Effector memory CD8-positive, alpha-beta T cell (primary cell): ENCODE measurements at places on chromosomes 11 and 22.

GRCh38 chr22:39463931-39464390 lies 7.1 kb downstream of the MGAT3 start:
- no peak for DNase-seq

- no peak for DNase-seq
Measured at GRCh38 chr11:47236482-47236881, 12.1 kb downstream of the ACP2 start.

- DNase-seq: no peak
Measured at GRCh38 chr11:94477624-94478023, 16.0 kb downstream of the MRE11 start.

GRCh38 chr22:48182846-48183805 lies 1420.7 kb downstream of the TBC1D22A start:
- no peak for DNase-seq

DNA sequence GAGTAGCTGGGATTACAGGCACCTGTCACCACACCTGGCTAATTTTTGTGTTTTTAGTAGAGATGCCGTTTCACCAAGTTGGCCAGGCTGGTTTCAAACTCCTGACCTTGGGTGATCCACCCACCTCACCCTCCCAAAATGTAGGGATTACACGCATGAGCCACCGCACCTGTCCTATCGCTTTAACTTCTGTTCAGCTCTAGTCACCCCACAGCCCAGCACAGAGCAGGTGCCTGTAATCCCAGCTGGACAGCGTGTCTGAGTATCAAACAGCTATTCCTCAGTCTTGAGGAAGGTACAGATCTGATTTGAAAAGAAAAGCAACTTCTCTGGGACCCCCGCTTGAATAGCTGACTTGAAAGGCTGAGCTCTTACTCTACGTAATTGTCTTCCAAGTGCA lies 149.1 kb downstream of the CTTN start:
- no peak for DNase-seq

DNA sequence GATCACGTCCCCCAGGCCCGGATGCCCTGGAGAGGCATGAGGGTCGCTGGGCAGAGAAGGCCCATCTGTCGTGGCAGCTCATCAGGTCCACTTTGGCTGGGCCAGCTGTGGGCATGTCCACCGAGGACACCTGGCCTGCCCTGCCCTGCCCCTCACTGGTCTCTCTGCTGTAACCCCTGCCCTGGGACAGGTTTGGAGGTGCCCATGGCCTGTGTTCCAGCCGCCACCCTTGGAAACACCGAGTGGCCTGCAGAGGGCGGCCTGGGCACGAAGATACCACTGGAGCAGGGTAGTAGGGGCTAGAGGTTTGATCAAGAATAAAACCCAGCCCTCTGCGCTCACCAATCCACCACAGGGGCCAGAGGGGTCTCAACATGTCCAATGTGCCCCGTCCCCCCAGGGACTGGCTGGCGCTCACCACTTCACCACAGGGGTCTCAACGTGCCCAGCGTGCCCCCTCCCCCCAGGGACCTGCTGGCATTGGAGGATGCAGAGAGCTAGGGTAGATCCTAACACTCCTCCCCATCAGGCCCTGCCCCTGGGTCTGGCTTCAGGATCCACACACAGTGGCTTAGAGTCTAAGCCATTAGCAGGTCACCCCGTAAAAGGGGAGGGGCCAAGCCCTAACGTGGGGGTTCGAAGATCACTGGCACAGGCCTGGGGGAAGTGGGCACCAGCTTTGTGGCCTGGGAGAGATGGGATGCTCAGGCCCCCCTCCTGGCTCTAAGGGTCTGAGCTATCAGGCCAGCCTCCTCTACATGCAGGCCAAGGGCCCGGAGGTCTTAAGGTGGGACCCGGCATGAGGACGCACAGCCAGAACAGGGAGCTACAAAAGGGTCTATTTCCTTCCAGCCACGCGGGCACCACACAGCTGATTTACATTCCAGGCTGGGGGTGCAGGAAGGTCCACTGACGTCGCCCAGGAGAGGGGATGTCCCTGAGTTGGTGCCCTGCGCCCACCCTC lies 1.3 kb upstream of the HDAC10 start:
- peak; percentile 68 for DNase-seq

GRCh38 chr11:10412266-10412665 lies 42.8 kb upstream of the AMPD3 start:
- DNase-seq: no peak

- DNase-seq: no peak
Measured at GRCh38 chr22:25025491-25026400, 73.2 kb downstream of the KIAA1671 start.

DNA sequence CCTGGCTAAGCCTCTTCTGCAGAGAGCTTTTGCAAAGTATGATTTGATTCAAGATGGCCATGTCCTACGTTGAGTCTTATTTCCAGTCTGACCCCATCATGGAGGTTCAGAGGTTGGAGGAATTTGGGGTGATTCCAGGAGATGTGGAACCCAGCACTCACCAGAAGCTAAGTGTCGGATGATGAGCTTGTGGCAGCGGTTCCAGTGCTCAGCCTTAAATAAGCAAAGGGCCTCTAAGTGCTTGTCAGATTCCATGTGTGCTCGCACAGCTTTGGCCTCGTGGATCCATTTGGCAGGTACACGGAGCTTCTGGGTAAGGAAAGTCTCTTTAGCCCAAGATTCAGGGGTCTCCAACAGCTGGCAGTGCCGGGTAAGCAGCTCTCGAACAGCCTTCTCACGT lies 11.9 kb upstream of the CHRNA10 start:
- DNase-seq: no peak

- no peak for DNase-seq
Measured at GRCh38 chr11:92796744-92797143, 172.7 kb upstream of the MTNR1B start.

- DNase-seq: no peak
Measured at GRCh38 chr11:94926271-94926625, 47.1 kb downstream of the CWC15 start.

- no peak for DNase-seq
Measured at GRCh38 chr11:99015634-99016454, 4.9 kb upstream of the CNTN5 start.

DNA sequence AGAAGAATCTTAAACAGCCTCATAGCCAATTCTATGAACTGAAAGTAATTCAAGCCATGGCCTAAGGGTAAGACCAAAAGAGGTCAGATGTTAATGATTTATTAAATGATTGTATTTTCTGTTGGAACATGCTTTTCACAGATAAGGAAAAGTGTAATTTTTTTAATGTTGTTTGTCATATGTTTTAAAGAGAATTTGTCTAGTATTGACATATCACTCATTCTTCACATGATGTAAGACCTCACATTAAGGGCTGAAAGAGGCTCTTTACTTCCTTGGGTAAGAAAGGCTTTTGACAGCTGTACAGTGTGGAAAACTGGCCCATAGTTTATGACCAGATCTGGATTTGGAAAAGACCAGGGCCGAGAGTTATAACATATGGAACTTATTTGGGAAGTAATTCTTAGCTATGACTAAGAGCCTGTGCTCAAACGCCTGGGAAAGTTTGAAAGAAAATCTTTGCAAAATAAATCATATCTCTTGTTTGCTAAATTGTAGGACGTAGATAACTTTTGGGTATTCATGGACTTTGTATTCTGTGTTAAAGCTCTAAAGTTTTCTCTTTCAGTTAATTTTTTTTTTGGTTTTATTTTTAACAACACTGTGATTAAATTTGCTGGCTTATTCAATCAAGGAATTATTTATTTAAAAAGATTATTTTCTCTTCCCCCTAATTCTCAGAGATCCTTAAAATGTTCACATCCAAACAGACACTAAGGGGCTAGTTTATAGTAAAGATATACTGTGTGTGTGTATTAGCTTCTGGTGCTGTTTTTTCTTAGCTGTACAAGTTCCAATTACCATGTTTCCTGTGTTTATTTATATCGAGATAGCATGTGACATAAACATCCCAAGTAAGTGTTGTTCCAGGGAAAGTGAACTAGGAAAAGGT lies 162.2 kb downstream of the ARHGAP42 start:
- no peak for DNase-seq

- no peak for DNase-seq
Measured at GRCh38 chr22:23230348-23231068, 50.2 kb downstream of the BCR start.

DNA sequence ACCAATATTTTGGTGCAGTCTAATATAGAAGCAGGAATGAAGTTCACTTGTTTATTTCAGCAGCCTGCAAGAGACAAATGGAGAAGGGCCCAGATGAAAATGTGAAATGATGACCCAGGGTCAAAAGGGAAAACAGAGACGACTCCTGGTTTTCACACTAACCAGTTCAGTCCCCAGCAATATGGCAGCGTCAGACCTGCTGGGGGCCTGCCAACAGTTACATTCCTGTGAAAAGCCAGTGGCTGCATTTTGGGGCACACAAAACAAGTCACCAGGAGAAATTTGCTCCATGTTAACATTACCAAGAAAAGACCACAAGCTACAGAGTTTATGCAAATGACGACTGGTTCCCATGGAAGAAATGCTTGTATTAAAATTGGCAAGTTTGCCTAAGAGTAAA lies 80.2 kb downstream of the CCDC34 start:
- no peak for DNase-seq

DNA sequence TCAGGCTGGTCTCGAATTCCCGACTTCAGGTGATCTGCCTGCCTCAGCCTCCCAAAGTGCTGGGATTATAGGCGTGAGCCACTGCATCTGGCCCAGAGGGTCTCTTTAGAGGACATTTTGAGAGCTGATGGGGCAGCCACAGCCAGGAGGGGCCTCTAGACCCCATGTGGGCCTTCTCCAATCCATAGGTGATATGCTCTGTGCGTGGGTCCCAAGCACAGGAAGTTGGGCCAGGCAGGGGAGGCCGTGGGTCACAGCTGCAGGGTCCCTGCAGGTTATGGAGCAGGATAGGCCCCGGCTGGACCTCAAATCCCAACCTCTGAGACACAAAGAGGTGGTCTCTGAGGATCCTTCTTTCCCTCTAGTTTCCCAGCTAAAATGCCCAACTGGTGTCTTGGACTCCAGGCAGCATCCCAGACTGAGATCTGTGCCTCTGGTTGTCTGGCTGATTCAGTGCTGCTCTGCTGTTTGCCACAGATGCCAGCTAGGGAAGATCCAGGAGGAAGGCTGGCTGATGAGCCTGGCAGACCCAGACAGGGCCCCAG lies 1.5 kb downstream of the LRRC75B start:
- DNase-seq: no peak

- peak; percentile 48 for DNase-seq
Measured at GRCh38 chr11:123580557-123581275, 73.7 kb downstream of the SCN3B start.

DNA sequence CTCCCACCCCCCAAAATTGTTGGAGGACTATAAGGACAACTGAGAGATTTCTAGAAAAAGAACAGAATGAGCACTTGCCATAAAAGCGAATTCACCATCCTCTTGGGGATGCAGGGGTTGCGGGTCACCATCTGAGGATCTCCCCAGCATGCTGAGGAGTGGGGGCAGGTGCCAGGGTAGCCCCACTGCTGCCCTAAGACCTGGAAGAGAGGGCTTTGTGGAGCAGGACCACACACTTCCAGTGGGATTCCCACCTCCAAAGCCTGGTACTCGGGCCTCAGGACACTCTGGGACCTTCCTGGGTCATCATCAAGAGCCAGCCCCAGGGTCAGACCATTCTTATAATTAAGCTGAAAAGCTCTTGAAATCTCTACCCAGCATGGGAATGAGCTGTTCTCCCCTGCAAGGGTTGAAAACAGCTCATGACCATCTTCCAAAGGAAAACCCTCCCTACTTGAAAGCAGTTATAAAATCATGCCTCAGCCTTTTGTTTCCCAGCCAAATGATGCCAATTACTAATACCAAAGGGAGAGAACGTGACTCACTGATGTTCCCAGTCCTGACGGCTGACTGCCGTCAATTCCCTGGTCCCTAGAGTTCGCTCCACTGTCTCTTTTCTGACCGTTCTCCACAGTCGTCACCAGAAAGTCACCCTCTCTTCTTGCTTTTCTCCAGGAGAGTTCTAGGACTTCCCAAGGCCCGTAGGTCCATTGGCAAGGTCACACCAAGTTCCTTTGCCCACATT lies 76.8 kb upstream of the CREB3L1 start:
- no peak for DNase-seq

DNA sequence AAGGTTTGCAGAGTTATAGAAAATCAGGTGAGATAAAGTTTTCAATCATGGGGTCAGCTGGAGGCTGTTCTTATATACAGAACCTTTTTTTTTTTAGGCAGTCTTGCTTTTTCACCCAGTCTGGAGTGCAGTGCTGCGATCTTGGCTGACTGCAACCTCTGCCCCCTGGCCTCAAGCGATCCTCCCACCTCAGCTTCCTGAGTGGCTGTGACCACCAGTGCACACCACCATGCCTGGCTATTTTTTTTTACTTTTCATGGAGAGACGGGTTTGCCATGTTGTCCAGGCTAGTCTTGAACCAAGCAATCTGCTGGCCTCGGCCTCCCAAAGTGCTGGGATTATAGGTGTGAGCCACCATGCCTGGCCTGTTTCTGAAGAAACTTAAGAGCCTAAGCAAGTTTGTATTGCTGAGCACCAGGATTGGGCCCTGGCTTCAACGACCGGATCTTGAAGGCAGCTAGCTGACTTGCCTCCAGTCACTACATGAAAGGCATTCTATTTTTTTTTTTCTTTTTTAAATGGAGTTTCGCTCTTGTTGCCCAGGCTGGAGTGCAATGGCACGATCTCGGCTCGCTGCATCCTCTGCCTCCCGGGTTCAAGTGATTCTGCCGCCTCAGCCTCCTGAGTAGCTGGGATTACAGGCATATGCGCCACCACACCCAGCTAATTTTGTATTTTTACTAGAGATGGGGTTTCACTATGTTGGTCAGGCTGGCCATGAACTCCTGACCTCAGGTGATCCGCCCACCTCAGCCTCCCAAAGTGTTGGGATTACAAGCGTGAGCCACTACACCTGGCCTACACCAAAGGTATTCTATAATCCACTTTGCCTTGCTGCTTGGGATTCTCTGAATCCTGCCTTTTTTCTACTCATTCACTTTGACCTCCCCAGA lies 7.6 kb downstream of the XBP1 start:
- no peak for DNase-seq

DNA sequence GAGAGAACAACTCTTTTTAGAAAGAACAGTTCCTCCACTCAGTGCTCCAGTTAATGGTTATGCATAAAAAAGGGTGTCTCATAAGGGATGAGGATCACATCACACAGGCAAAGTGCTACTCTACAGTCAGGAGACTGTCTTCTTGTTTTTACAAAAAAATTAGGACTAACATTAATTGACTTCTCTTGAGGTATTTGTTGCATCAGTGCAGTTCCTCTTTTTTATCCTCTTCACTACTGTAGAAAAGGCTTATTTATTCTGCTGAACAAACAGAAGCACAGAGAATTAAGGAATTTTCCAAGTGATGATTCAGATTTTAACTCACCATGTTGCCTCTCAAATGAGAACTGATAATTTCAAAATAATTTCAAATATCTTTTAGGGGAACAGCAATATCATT lies 1.9 kb downstream of the MMP8 start:
- no peak for DNase-seq

DNA sequence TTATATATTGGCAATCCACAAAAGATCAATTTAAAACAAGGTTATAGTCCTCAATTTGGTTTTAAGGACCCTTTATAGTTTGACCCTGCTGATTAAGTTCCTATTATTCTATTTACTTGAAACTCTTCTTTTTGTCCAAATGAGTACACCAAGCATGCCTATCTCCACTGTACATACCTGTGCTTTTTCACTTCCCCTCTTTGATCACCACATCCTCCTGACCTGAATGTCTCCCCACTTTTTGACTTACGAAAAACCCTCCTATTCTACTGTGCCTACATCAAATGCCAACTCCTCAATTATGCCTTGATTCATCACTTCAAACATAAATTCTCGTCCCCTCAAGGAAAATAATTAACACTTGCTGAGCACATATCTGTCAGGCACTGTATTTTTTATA lies 113.5 kb downstream of the SOX6 start:
- DNase-seq: no peak
